ENCODE measurements at places on chromosomes 1 and 21. TPM values are rescaled to one million over a fixed set of nuclear protein-coding genes. Genes with fewer than 3 reads are reported as not detected.

- no peaks in the 10 kb centered on the region for H3K27me3 ChIP-seq
- no peak overlapping the region for H3K4me3 ChIP-seq
- no peak overlapping the region for H3K27ac ChIP-seq
Observed at GRCh38 chr21:37863842-37864241, 52.4 kb downstream of the KCNJ6 start.

DNA sequence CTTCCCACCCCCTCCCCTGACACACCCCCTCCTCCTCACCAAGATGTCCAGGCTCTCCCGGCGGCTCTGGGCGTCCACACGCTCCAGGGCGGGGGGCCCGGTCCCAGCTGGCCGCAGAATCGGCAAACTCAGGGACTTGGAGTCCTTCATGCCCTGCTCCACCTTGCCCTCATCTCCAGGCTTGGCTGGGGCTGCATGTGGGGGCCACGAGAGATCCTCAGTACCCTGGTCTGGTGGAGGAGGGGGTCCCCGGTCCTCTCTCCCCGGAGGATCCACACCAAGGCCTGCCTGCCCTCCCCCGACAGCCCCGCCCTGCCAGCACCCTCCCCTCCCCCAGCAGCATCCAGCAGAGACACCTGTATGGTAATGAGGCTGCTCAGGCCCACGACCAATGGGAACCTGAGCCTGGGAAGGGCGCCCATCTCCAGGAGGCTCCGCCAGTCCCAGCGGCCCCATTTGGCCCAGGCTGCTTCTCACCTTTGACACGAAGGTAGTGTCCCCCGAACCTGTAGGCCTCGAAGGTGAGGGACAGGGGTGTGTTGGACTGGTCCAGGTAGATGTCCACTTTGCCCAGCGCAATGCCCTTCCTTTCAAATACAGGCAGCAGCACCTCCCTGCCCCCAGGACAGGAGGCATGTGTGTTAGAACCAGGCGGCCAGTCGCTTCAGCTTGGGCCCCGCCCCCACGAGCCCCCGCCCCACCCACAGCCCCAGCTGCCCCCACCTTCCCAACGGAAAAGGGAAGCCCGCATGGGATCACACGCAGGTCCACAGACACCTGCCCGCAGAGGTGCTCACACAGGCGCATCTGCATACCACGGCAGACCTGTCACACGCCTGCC, 8.2 kb upstream of the TNFRSF25 start:
- H3K4me1 ChIP-seq, result peaks cover 3% of the 10 kb centered on the region
- H3K36me3 ChIP-seq, result peaks cover 30% of the 10 kb centered on the region
- no peaks in the 10 kb centered on the region for H3K27me3 ChIP-seq
- H3K27ac ChIP-seq, result no peak overlapping the region

DNA sequence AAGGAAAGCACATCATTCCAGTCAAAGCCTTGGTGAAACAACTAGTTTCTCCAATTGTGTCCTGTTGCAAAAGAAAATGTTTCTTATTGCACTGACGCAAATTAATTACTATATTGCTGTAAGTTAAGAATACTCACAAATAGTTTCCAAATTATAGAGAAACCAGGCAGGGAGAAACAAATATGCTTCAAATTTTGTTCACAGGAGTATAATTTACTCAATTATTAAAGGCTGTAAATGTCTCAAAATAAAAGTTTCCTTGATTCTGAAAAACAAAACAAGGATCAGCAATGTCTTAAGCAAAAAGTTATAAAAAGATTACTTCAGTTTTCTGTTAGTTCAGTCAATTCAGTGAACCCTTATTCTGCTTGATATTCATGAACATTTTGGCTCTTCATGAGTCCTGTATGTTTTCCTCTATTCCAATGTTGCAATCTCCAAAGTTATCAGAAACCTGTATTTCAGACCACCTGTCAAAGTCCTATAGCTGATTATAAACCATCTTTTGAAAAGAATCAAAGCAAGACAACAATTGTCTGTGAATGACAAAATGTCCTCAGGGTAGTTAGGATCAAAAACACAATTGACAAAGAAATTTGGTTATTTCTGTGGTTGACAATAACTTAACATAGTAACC, 11.7 kb upstream of the SYPL2 start:
- no peaks in the 10 kb centered on the region for H3K27me3 ChIP-seq
- H3K36me3 ChIP-seq, result peaks cover 16% of the 10 kb centered on the region
- H3K4me1 ChIP-seq, result no peaks in the 10 kb centered on the region

DNA sequence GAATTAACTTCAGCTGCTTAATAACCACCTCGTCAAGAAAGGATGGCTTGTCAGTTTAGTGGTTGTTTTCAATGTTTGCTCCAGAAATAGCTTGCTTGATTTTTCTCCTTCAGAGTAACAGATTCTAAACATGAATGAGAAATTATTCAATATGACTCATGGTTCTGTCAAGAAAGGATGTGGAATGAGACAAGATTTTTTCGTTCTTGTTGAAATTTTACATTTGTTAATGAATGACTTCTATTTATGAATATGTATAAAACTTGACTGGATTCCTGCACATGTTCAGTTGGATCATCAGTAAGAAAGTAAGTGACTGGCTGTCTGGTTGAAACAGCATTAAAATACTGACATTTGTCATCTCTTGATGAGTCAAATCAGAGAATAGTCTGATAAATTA, 38.3 kb downstream of the IFI44 start:
- no peak for DNase-seq
- H3K27me3 ChIP-seq, result no peaks in the 10 kb centered on the region
- H3K4me1 ChIP-seq, result no peaks in the 10 kb centered on the region

- H3K4me3 ChIP-seq, result no peak overlapping the region
- no peaks in the 10 kb centered on the region for H3K4me1 ChIP-seq
- H3K27me3 ChIP-seq, result no peaks in the 10 kb centered on the region
- H3K36me3 ChIP-seq, result no peaks in the 10 kb centered on the region
- no peak for DNase-seq
Observed at GRCh38 chr1:118266436-118266835, 81.4 kb upstream of the SPAG17 start.

GRCh38 chr1:110012100-110012780, 22.2 kb upstream of the STRIP1 start:
- H3K27ac ChIP-seq, result no peak overlapping the region
- H3K4me3 ChIP-seq, result no peak overlapping the region

- H3K27ac ChIP-seq, result no peak overlapping the region
- H3K4me3 ChIP-seq, result no peak overlapping the region
- no peaks in the 10 kb centered on the region for H3K27me3 ChIP-seq
- H3K4me1 ChIP-seq, result 0 out of 2 replicates have a peak, but pooled peaks cover 2% of the 10 kb centered on the region
- no peak for DNase-seq
- peaks cover 8% of the 10 kb centered on the region for H3K36me3 ChIP-seq
Observed at GRCh38 chr1:237235091-237235490, 193.1 kb downstream of the RYR2 start.

DNA sequence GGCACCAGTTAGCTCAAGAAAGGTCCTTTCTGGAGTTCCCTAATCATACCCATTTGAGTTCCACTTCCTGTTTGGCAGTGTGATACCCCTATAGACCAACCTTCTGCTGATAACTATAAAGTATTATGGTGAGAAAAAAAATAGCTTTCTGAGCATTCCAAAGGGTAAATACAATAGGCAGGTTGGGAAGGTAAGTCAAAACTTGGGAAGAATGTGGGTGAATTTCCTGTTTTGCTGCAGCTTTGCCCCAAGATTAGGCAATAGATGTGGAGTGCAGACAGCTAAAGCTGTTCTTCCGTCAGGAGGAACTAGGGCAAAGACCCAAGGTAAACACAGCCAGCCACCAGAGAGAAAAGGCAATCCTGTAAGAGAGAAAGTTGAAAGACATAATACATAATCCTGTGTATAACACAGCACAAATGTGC, 49.9 kb upstream of the GUCA2A start:
- H3K4me3 ChIP-seq, result no peak overlapping the region
- peaks cover 5% of the 10 kb centered on the region for H3K4me1 ChIP-seq
- H3K27ac ChIP-seq, result no peak overlapping the region
- peaks cover 11% of the 10 kb centered on the region for H3K36me3 ChIP-seq
- no peak for DNase-seq

DNA sequence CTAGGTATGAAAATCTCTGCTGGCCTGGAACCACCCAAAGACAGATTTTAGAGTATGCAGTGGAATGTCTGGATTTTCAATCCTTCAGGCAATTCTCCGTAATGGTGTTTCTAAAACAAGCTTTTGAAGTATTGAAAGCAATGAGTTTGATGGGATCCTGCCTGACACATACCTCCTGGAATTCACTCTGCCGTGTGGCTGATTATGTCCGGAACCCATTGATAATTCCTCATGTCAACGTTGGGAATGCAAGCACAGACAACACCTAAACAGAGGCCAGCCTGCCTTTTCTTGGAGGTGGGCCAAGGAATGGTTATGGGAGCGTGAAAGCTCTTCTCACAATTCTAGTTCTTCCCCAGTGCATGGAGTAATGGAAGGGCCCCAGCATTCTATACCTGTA, 168.9 kb upstream of the HMCN1 start:
- no peak overlapping the region for H3K4me3 ChIP-seq
- H3K27ac ChIP-seq, result no peak overlapping the region
- H3K4me1 ChIP-seq, result no peaks in the 10 kb centered on the region
- no peaks in the 10 kb centered on the region for H3K27me3 ChIP-seq

DNA sequence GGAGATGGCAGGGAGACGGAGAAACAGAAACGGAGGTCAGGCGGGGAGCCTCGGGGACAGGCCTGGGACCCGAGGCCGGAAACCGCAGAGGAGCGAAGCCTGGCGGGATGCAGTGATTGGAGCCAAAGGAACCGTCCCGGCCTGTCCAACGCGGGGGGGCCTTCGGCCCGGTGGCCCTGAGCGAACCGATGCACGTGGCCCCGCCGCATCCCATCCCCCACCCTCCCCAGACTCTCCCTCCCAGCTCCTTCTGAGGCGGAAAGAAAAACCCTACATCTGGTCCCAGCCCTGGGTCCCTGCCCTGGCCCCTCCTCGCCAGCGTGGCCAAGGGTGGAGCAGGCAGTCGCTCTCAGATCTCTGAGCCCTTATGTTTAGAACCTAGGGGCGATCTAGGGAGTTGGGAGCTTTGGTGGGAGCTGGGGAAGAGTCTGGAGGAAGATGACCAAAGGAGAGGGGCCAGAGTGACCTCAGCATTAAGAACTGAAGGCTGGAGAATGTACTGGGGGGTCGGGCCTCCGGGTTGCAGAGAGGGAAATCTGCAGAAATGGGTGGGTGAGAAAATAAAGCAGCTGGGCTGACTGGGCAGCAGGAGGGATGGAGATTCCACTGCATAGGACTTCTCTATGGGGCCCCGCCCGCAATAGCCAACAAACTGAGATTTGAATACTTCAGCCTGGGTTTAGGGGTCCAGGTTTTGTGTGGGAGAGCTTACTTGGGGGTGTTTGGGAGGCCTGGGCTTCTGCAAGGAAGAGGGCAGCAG, 1.5 kb upstream of the CRABP2 start:
- peaks cover 3% of the 10 kb centered on the region for H3K27me3 ChIP-seq
- H3K27ac ChIP-seq, result no peak overlapping the region
- H3K36me3 ChIP-seq, result peaks cover 5% of the 10 kb centered on the region

- peaks cover 3% of the 10 kb centered on the region for H3K4me1 ChIP-seq
- peak; percentile 59 for DNase-seq
- H3K4me3 ChIP-seq, result no peak overlapping the region
- no peak overlapping the region for H3K27ac ChIP-seq
Observed at GRCh38 chr1:214332946-214333798, 52.2 kb downstream of the SMYD2 start.

DNA sequence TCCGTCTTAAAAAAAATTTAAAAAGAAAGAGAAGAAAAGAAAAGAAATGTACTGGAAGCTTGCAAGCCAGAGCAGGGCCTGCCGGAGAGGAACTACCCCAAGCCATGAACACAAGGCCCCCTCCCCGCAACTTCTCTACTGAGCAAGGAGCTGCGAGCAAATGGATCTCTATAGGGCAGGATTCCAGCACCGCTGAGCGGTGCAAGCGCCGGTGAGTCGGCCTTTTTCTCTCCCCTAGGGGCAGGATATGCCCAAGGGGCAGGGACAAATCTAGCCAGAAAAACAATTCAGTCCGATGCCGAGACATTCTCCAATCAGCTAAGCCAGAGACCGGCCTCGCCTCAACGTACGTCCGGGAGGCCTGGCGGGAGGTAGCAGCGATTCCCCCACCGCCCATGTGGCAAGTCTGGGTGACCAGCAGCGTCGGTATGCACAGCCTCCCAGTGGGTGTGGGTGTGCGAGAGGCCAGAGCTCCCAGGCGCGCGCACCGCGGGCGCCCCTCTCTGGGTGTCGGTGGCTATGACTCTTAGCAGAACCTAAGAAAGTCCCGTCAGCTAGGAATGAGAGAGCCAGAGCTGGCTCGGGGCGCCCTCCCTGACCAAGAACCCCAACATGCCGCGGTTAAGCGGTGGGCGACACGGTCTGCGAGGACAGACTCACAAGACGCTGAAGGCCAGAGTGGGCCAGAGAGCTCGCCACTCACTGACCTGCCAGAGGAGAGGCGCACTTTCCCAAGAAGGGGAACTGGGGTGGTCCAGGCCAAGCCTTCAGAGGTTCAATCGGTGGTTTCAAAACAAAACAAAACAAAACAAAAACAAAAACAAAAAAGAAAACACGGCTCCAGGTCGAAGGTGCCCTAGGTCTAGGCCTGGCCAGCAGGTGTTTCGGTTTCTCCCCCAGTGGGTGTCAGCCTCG, 1.9 kb downstream of the CSMD2 start:
- peak; percentile 90 for DNase-seq
- peak overlapping the region; percentile 77 for H3K4me3 ChIP-seq
- H3K27me3 ChIP-seq, result no peaks in the 10 kb centered on the region
- H3K4me1 ChIP-seq, result peaks cover 8% of the 10 kb centered on the region
- peaks cover 12% of the 10 kb centered on the region for H3K36me3 ChIP-seq
- H3K27ac ChIP-seq, result no peak overlapping the region

GRCh38 chr1:53413175-53414001, 45.8 kb upstream of the DMRTB1 start:
- peaks cover 4% of the 10 kb centered on the region for H3K36me3 ChIP-seq
- H3K4me3 ChIP-seq, result no peak overlapping the region
- no peak for DNase-seq
- no peak overlapping the region for H3K27ac ChIP-seq
- H3K4me1 ChIP-seq, result peaks cover 8% of the 10 kb centered on the region

DNA sequence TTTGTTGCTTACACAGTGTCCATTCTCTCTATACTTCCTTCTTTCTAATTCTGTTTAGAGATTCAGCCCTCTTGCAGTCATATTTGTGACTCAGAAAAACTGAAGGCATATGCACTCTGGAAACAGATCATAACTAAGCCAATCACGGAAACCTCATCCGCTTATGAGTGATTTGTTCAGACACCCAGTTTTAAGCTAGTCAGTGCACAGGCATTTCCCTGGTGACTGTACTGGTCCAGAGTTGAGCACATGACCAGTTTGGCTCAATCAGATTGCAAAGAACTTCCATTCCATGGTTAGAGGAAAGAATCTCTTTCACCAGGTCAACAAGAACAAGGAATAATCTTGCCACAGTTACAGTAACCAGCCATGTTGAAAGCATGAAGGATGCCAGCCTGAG, 69.2 kb upstream of the SGIP1 start:
- DNase-seq, result no peak
- H3K27ac ChIP-seq, result no peak overlapping the region
- no peaks in the 10 kb centered on the region for H3K27me3 ChIP-seq
- no peak overlapping the region for H3K4me3 ChIP-seq
- no peaks in the 10 kb centered on the region for H3K4me1 ChIP-seq
- peaks cover 23% of the 10 kb centered on the region for H3K36me3 ChIP-seq

- DNase-seq, result no peak
- no peak overlapping the region for H3K27ac ChIP-seq
- no peaks in the 10 kb centered on the region for H3K27me3 ChIP-seq
- H3K4me3 ChIP-seq, result no peak overlapping the region
- H3K4me1 ChIP-seq, result no peaks in the 10 kb centered on the region
Observed at GRCh38 chr1:10856176-10856683, 59.8 kb upstream of the CASZ1 start.

The RHD gene
- total RNA-seq, result 1.6 TPM

The PLA2G2F gene
- not detected for total RNA-seq

The GJA5 gene
- 0.33 TPM for total RNA-seq

The LIN28A gene
- 1,267 TPM for total RNA-seq

The CHAF1B gene
- total RNA-seq, result 19.3 TPM

The LY9 gene
- not detected for total RNA-seq

The SLAMF6 gene
- not detected for total RNA-seq

The PTPRC gene
- not detected for total RNA-seq

The GJC2 gene
- 1.6 TPM for total RNA-seq

The DMBX1 gene
- total RNA-seq, result 2.3 TPM

Data from H9 (cell line).